Endodermal cell (in vitro differentiated cells): ENCODE measurements at places on chromosomes 7 and 10.
A peak's percentile ranks its signal among the peaks of the same experiment; 100 is the strongest.

- no peak for DNase-seq
Observed at GRCh38 chr7:105502173-105502572, 19.9 kb downstream of the PUS7 start.

- no peak for DNase-seq
Observed at GRCh38 chr10:79268742-79269141, 78.5 kb upstream of the PPIF start.

DNA sequence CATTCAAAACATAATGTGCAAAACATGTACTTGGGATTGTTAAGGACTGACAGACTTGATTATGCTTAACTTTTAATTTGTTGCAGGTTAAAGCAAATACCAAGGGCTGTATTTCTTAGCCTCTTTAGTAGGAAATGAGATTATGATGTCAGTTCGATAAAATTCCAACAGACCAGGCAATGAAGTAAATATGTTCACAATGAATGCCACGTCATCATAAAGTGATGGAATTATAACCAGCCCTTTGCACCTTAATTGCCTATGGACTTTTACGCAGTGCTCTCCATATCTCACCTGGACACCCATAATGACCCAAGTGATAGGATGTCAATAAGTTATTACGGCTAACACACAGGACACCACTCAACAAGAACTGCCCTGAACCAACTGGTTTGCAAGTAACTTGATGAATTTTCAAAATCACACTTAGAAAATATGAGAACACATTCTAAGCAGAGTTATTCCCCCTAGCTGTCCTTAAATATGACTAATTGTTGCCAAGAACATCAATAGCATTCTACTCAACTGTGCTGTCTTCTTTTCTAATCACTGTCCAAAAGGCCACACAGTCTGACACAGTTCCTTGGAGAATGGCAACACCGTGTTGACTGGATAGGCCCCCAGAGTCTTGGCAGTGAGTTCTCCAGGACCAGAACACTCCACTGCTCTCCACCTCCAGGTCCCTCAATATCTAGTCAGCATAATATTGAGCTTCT, 115.0 kb downstream of the CHCHD3 start:
- no peak for DNase-seq

DNA sequence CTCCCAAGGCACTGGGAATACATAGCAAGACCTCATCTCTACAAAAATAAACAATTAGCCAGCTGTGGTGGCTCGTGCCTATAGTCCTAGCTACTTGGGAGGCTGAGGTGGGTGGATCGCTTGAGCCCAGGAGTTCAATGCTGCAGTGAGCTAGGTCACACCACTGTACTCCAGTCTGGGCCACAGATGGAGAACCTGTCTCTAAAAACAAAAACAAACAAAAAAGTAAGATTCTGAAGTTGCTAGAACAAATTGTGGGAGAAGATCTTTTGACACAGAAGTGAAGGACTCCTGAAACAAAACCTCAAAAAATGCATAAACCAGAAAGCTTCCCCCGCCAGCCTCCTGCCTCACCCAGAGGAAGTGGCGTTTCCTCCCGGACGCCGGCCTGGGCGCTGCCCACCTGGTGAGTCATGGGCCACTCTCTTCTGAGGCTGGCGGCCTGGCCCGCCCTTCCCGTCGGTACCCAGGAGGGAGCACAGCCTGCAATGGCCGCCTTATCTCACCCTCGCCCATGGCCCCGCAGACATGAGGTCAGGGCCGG, 25.4 kb upstream of the ELN start:
- DNase-seq = no peak

DNA sequence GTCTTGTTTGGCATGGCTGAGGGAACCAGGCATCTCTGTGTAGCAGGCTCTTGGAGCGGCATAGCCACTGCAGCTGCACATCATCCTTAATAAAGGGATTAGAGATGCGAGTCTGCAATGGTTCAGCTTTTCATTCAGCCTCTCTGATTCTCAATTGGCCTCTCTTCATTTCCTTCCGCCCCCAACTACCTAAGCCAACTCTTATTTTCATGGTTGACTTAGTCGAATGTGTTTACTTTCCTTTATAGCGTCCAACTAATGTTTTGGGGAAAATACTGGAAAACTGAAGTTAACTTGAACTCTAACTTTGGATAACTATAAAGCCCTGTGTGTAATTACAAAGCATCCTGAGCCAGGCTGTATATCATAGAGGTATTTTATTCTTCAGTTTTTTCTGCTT, 202.2 kb upstream of the KIAA1217 start:
- no peak for DNase-seq

DNA sequence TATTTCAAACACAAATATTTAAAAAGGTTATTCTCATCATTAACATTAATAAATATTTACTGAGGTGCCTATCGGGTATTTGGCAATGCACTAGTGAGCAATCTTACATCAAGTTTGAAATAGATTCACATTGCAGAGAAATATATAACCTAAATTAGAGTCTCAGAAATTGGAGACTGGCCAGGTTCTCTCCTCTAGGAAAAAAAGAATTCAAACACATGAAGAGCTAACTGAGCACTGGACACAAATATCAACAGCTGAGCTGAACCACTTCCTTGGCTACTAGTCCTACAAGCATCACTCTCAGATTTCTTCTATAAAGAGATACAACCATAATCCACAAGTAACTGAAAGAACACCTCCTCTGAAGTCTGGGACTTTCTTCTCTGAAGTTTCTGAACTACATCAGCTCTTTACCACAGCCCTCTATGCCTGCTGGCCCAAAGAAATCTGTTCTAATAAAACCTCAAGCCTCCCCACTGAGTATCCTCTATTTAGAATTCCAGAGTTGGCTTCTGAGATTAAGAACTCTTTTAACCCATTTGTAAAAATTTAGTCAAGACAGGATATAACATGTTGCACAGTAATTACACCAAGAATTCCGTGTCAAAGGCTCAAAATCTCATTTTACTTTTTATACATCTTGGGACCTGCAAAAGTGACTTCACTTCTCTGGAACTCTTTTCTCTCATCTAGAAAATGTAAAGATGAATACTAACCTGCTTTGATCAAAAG, 45.2 kb downstream of the MTERF1 start:
- no peak for DNase-seq

GRCh38 chr10:33509231-33509831, 174.9 kb upstream of the NRP1 start:
- no peak for DNase-seq

DNA sequence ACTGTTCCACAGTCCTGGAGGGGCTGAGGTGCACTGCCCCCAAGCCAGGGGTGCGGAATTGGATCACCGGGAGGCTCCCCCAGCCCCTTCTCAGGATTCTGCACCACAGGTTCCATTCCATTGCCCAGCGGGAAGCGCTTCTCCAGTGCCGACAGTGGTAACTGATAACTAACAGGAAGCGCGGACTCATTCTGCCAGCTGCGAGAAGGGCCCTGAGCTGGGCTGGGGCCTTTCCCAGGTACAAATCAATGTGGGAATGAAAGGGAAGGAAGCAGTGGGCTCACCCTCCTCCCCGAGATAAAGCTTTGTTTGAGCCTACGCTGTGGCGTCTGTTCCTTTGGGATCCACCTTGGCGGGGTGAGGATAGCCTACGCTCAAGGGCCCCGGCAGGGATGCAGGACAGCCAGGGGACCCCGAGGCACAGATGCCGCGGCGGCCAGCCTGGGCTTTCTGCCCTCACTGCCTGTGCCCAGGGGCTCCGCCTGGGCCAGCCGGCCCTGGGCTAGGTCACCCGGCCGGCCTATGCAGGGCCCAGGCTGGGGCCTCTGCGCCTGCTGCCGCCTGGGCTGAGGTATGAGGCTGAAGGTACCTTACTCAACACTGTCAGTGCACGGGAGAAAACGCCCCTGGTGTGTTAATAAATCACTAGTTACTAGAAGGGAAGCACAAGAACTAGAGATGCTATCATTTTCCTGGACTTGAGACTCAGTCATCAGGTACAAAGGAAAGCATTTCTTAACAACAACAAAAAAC, 39.4 kb downstream of the EN2 start:
- DNase-seq = peak; percentile 47

DNA sequence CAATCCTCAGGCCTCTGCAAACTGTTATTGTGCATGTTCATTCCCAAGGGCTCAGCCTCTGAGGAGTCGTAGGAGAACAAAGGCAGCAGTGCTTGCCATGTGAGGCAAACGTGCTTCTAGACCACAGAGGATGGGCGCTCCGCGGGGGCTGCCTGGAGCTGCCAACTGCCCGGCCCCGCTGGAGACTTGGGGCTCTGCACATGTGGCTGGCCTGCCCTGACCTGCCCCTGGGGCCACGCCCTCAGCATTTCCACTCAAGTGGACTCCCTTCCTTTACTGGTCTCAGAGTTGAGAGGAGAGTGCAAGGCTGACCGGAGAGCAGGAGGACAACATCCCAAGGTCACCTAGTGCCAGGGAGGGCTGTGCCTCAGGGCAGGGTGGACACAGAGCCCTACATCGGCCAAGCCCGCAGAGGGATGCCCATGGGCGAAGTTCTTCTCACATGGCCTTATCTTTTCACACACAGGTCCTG, 222.3 kb upstream of the ZNF32 start:
- no peak for DNase-seq

GRCh38 chr10:11678074-11678793, 63.9 kb upstream of the ECHDC3 start:
- DNase-seq = no peak

- no peak for DNase-seq
Observed at GRCh38 chr10:29546773-29547313, 87.9 kb downstream of the SVIL start.

DNA sequence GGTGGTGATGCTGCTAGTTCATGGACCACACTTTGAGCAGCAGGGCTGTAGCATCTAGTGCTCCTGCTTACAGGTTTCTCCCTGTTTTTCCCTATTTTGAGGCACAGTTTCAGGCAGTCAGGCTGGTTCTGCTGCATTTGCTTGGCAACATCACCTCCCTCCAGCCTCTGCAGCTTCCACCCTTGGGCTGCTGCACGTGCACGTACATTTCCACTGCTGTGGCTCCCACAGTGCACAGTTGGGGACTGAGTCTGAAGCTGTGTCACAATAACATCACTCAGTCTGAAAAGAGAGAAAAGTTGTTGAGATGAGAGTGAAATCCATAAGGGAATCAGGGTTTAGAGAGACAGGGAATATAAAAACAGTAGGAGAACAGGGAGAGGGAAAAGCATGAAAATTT, 230.7 kb upstream of the FZD1 start:
- no peak for DNase-seq

- DNase-seq = peak; percentile 13
Observed at GRCh38 chr7:157482025-157482424, 145.2 kb downstream of the DNAJB6 start.

GRCh38 chr10:98832738-98833137, 386.0 kb upstream of the HPS1 start:
- DNase-seq = no peak

DNA sequence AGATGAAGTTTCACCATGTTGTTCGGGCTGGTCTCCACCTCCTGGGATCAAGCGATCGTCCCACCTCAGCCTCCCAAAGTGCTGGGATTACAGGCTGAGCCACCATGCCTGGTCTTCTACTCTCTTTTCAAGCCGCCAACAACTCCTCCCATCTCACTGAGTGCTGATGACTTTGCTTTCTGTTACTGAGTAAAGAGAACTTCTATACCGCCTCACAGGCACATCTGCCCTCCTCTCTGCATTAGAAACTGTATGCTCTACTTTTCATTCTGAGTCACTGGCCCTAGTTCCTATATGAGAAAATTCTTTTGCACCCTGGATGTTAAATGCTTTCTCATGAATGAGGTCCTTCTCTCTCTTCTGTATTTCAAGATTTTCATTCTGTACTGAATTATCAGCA, 2.2 kb upstream of the ZNF239 start:
- no peak for DNase-seq
